ENCODE measurements at places on chromosomes 6 and 20. TPM values are rescaled to one million over a fixed set of nuclear protein-coding genes. Genes with fewer than 3 reads are reported as not detected.
A peak's percentile ranks its signal among the peaks of the same experiment; 100 is the strongest.

Gene HCRTR2
- total RNA-seq: not detected

Gene TMEM151B
- 2.4 TPM for total RNA-seq

- no peak for DNase-seq
Measured at GRCh38 chr6:313087-313486, 20.8 kb downstream of the DUSP22 start.

GRCh38 chr20:12068121-12068520 lies 150.4 kb downstream of the BTBD3 start:
- no peak for DNase-seq

- DNase-seq: no peak
Measured at GRCh38 chr6:20875369-20875963, 341.2 kb downstream of the CDKAL1 start.

DNA sequence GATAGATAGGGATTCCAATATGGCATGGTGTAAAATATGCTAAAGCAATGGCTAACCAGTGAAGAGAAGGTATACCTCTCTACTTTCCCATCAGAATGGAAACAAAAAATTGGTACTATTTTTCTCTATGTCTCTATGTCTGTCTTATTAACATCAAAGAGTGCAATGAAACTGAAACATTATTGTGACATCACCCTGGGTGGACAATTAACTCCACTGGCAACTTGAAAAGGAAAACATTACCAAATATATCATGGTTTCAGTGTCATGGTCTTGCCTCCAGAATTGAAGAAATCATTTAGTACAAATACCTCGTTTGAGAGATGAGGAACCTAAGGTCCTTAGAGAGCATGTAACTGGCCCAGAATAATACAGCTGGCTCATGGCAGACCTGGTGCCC lies 1132.5 kb upstream of the MAP3K7 start:
- no peak for DNase-seq

DNA sequence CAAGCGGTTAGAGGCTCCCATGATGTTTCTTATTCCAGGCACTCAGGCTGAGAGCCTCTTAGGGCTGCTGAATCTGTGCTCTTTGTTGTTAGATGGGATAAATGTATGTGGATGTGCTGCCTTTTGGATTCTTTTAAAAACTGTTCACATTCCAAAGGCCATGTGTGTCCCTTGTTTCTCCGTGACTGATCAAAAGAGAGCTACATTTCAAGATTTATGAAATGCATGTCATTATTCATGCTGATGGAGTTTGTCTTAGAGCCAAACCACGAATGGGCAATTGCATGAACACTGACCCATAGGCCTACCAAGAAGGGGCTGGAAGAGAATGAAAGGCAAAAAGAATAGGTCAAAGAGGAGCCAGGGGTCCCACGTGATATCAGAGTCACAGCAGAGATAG lies 104.9 kb upstream of the TSHZ2 start:
- DNase-seq: no peak

DNA sequence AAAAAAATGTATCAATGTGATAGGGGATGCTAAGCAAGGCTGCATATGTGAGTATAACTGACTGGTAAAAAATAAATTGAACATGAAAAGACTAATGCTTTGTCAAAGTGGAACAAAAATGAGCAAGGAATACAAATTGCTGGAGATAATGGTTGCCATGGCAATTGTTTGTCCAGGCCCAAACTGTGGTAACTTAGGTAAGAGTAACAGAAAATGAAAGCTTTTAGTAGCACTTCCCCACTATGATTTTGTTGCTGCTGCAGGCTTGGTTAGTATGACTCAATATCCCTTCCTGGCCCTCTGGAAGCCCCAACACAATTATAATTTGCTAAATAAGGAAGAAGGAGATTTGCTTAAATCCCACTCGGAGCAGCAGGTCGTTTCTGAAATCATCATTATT lies 577.1 kb downstream of the DOK5 start:
- no peak for DNase-seq

GRCh38 chr20:15485519-15485918 lies 1087.7 kb downstream of the KIF16B start:
- no peak for DNase-seq

DNA sequence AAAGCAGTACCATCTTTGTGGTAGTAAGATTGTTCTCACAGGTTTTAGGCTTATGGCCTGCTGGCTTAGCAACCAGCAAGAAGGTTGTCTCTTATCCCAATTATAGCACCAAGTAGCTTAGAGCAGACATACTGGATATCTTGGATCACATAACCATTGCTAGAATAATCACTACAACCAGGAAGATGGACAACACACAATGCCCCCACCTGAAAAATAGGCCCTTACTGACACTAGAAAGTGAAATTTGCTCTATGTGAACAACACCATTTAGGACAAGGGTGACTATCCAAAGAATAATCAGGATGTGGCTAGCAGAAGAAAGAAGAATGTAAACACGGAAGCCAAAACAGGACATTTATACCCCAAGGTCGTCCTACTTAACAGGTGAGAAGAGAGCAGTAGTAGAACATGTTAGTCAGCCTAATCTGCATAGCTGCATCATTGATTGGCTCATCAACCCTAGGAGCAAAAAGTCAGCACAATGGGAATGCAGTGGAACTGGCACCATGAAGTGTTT lies 172.7 kb upstream of the MARCKS start:
- DNase-seq: no peak

DNA sequence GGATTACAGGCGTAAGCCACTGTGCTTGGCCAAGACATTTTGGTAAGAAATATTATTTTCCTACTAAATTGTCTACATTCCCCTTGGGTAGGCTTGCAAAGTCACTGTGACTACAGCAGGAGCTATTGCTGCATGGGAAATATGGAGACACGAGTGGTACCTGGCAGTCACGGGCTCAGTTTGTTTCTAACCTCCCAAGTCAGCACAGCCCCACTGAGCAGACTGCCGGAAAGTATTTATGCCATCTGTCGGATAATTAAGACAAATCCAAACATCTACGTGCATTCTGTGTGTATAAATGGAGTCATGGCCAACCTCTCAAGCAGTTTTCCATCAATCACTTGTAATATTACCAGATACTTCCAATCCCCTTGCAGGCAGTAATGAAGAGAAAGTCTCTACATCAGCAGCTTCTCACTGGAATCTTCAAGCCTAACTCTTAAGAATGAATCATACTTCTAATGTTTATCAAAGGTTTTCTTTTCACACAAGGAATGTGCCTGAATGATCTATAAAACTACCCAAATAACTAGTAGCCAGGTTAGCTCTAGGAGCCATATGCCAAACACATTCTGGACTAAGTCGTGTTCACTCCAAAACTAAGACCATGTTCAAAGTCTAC lies 20.1 kb downstream of the PSMB1 start:
- DNase-seq: no peak

- DNase-seq: peak; percentile 12
Measured at GRCh38 chr6:36855750-36856149, 16.5 kb upstream of the CPNE5 start.
